ENCODE measurements at places on chromosomes 1 and 21. TPM values are rescaled to one million over a fixed set of nuclear protein-coding genes. Genes with fewer than 3 reads are reported as not detected.
A peak's percentile ranks its signal among the peaks of the same experiment; 100 is the strongest.

Gene TIAM1
- total RNA-seq, result 28.2 TPM

Gene LORICRIN
- not detected for total RNA-seq

Gene SMIM11
- 24.8 TPM for total RNA-seq

Gene DYNLT4
- 1.0 TPM for total RNA-seq

Gene ADAM30
- total RNA-seq, result not detected

Gene GSTM5
- 0.06 TPM for total RNA-seq

Gene MANEAL
- 1.5 TPM for total RNA-seq

Gene LAD1
- total RNA-seq, result not detected

Gene DMRTA2
- total RNA-seq, result not detected

Gene LMOD1
- not detected for total RNA-seq

Gene CFHR3
- total RNA-seq, result not detected

Gene AGT
- total RNA-seq, result not detected

Gene RAB25
- 0.99 TPM for total RNA-seq

Gene CHI3L1
- not detected for total RNA-seq

Gene KCNJ9
- not detected for total RNA-seq

GRCh38 chr1:100862591-100862990, 32.1 kb downstream of the EXTL2 start:
- no peak for DNase-seq

- DNase-seq, result no peak
Observed at GRCh38 chr1:201456499-201457309, 12.3 kb downstream of the PHLDA3 start.

DNA sequence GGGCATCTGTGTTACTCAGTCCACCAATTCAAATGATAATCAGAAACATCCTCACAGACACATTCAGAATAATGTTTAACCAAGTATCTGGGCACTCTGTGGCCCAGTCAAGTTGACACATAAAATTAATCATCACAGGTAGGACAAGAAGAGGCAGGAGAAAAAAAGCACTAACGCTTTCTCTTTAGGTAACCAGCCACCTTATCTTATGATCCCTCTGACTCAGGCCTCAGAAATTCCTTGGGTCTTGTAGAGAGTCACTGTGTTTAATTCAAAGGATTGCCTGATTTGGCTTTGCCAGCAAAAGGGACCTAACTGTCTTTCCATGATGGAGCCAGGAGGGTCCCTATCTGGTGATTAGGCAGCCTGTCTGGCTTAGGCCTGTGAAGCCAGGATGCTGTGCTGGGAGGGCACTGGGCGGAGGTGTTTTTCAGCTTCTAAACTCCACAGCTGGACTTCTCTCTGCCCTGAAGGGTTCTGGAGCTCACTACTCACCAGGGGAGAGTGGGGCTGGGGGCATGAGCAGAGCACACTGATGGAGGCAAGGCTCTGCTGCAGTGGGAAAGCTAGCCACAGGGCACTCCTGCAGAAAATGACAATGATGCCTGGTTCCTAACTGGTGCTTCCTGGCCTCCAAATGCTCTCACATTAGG, 36.4 kb upstream of the STUM start:
- DNase-seq, result no peak

- DNase-seq, result no peak
Observed at GRCh38 chr1:43893006-43893405, 40.6 kb upstream of the ARTN start.

DNA sequence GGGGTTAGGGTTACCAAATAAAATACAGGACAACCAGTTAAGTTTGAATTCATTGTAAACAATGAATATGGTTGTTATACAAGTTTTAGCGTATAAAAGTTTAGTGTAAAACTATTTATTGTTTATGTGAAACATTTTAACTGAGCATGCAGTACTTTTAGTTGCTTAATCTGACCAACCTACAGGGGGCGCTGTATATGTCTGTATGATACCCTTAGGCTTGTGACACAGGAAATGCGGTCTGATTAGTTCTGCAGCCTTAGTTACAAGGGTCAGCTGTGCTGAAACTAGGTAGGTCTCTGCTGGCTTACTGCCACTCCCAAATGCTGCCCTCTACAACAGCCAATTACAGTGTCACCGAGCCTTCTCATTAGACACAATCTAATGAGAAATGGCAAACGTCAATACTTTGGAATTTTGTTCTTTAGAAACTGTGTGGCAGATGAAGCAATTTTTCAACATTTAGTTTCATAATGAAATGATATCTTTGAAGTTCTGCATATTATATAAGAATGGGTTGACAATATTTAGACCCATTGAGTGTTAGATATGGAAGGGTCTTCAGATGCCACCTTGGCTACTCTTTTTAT, 56.2 kb downstream of the NTNG1 start:
- DNase-seq, result peak; percentile 3

- DNase-seq, result no peak
Observed at GRCh38 chr1:1165485-1165884, 8.2 kb upstream of the TTLL10 start.

GRCh38 chr1:98121646-98122045, 200.8 kb upstream of the DPYD start:
- DNase-seq, result no peak

- peak; percentile 57 for DNase-seq
Observed at GRCh38 chr1:209751627-209752231, 4.1 kb upstream of the TRAF3IP3 start.

- DNase-seq, result no peak
Observed at GRCh38 chr1:187922255-187922654, 1093.5 kb downstream of the PLA2G4A start.

DNA sequence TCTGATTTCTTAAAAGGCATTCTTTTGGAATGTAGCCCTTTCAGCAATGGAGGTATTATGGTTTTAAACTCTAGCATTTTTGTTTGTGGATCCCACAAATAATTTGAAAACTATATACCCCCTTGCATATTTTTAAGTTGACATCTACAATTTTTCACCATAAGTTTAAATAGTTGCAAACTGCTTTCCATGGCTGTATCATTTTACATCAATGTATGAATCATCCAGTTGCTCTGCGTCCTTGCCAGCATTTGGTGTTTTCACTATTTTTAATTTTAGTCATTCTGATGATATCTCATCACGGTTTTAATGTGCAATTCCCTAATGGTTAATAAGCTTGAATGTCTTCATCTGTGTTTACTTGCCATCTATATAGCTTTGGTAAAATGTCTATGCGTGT, 20.7 kb downstream of the DIPK1A start:
- DNase-seq, result no peak

GRCh38 chr21:37159053-37159776, 86.2 kb downstream of the TTC3 start:
- peak; percentile 40 for DNase-seq

GRCh38 chr21:46227811-46228344, 696 bp downstream of the LSS start:
- DNase-seq, result no peak

DNA sequence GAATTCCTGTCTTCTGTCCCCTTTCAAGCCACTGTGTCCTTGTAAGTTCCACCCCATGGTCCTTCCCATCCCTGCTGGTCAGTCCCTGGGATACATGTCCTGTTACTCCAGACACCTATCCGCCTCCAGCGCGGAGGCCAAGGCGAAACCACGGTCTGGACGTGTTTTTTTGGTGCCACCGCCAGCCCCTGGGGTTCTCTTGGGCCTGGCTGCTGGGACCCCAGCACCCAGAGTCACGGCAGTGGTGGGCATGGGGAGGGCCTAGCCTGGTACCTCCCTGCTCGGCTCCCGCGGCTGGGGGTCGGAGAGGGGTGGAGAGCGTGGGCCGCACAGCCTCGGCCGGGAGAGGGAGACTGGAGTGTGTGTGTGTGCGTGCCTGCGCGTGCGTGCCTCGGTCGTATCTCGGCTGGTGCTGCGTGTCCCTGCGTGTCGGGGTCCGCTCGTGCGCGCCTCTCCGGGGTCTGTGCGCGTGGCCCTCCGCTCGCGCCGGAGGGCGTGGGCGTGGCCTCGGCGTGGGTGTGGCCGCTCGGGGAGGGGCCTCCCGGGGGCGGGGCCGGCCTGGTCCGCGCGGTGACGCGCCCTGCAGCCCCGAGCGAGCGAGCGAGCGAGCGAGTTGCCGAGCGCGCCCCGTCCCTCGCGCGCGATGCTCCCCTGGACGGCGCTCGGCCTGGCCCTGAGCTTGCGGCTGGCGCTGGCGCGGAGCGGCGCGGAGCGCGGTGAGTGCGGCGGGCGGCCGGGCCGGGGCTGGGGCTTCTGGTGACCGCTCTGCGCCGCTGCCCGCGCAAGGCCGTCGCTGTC, at the start of gene VWA1:
Gene VWA1 (plus strand): TSS at position 585 of the 798 bp plus-strand sequence. CDS start 59 bp downstream, at position 644.
- peak; percentile 82 for DNase-seq
